Cerebellum (tissue), 4 donors: ENCODE measurements at places on chromosomes 1 and 21.

DNA sequence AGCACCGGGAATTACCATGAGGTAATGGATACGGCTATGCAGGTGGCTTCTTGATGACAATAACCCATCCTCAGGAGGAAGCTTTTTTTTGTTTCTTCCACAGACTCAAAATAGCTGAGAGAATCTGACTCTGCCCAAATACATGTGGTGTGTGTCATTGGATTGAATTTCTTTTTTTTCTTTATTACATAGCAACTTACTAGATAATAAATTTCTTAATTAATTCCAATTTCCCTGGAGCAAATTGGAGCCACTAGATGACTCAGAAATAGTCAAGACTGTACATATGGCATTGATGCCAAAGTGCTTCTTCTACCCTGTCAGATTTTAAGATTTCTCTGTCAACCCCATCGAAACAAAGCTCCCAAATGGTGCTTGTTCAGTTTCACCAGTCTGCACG is 42.7 kb downstream of the L1TD1 start:
- no peak for DNase-seq

- DNase-seq, result no peak
Measured at GRCh38 chr1:241637604-241638003, 2.6 kb downstream of the CHML start.

- no peak for DNase-seq
Measured at GRCh38 chr1:164760569-164760968, 201.6 kb downstream of the PBX1 start.

- DNase-seq, result no peak
Measured at GRCh38 chr1:74785944-74786343, 53.0 kb downstream of the TYW3 start.
